Activated T-cell treated with anti-CD3 and anti-CD28 coated beads, Interleukin-2, amount 50 U/mL, for 72 hours (primary cell): ENCODE measurements at places on chromosomes 4 and X. TPM values are rescaled to one million over a fixed set of nuclear protein-coding genes. Genes with fewer than 3 reads are reported as not detected.
A peak's percentile ranks its signal among the peaks of the same experiment; 100 is the strongest.

OTUD6A gene
- total RNA-seq = not detected

- no peak overlapping the region for H3K27ac ChIP-seq
- no peaks in the 10 kb centered on the region for H3K27me3 ChIP-seq
- no peaks in the 10 kb centered on the region for H3K36me3 ChIP-seq
- H3K4me3 ChIP-seq = no peak overlapping the region
These were observed 453.9 kb downstream of the PDHA2 start for GRCh38 chr4:96293806-96294205.

GLUD2 gene
- total RNA-seq = 0.23 TPM

DNA sequence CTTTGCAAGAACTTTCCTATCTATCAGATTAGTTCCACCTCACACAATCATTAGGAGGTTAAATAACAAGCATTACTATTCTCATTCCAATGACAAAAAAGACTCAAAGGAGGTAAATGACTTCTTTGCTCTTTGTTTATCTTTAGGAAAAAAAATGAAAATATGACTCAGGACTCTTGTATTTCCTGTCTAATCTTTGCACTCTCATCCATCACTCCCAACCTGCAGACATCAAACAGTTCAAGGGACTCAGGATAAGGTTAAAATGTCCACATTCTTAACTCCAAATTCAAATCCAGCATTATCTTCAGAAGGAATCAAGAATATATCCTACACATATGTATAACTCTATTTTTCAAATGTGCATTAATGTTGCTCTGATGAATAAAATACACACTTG, 139.6 kb downstream of the UNC5C start:
- no peak for DNase-seq
- no peaks in the 10 kb centered on the region for H3K36me3 ChIP-seq
- H3K4me1 ChIP-seq = no peaks in the 10 kb centered on the region
- H3K4me3 ChIP-seq = no peak overlapping the region

INTS6L gene
- 28.6 TPM for total RNA-seq

MED14 gene
- 47.1 TPM for total RNA-seq

GRCh38 chr4:15006416-15007024, 4.2 kb downstream of the CPEB2 start:
- DNase-seq = no peak
- peaks cover 5% of the 10 kb centered on the region for H3K36me3 ChIP-seq

GRCh38 chr4:1371176-1372165, 24.5 kb downstream of the UVSSA start:
- no peak overlapping the region for H3K27ac ChIP-seq
- peaks cover 4% of the 10 kb centered on the region for H3K36me3 ChIP-seq
- no peak for DNase-seq
- no peak overlapping the region for H3K4me3 ChIP-seq

DNA sequence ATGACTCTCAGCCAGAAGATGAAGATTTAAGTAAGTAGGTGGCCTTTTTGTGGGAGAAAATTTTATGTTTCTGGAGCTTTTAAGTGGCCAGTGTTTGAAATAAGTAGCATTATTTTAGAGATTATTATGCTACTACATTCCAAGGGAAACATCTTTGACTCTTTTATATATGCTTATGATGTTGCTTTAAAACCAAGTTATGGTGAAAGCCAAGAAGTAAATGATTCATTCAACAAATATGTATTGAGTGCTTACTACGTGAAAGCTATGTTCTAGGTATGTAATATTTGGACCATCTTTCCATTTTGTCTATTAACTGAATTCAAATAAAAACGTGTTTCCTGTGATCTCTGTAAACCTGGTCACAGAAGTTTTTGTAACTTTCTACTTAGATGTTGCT, 58.3 kb downstream of the ZFX start:
- DNase-seq = no peak
- H3K4me3 ChIP-seq = no peak overlapping the region
- H3K36me3 ChIP-seq = peaks cover 3% of the 10 kb centered on the region
- peaks cover 21% of the 10 kb centered on the region for H3K4me1 ChIP-seq
- H3K27me3 ChIP-seq = no peaks in the 10 kb centered on the region

DNA sequence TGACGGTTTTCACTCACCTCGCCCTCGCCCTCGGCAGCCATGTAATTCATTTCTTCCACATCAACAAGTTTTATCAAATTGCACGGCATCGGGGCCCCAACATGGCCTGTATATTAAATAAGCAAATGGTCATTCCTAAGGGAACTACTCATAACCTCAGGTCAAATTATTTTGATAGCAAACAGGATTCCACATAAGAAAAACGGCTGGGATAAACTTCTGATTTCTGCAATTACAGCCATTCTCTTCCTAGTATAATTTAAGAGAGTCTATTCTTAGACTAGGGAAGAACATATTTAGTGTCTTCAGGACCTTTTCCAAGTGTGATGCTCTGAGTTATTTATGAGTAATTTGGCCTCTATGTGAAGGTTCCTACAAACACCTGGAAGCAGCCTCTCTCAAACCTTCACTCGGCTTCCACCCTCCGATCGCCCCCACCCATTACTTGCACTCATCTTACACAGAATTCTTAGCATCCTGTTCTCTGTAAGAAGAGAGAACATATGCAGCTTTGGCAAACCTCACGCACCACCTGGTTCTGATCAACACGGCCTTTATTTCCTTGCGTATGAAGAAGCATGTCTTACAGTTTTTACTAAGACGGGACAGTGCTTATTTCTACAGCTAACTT, 29.4 kb upstream of the CENPU start:
- H3K27me3 ChIP-seq = no peaks in the 10 kb centered on the region
- H3K36me3 ChIP-seq = peaks cover 6% of the 10 kb centered on the region
- peaks cover 26% of the 10 kb centered on the region for H3K4me1 ChIP-seq
- no peak overlapping the region for H3K27ac ChIP-seq
- no peak overlapping the region for H3K4me3 ChIP-seq

EVC2 gene
- 2.2 TPM for total RNA-seq

DNA sequence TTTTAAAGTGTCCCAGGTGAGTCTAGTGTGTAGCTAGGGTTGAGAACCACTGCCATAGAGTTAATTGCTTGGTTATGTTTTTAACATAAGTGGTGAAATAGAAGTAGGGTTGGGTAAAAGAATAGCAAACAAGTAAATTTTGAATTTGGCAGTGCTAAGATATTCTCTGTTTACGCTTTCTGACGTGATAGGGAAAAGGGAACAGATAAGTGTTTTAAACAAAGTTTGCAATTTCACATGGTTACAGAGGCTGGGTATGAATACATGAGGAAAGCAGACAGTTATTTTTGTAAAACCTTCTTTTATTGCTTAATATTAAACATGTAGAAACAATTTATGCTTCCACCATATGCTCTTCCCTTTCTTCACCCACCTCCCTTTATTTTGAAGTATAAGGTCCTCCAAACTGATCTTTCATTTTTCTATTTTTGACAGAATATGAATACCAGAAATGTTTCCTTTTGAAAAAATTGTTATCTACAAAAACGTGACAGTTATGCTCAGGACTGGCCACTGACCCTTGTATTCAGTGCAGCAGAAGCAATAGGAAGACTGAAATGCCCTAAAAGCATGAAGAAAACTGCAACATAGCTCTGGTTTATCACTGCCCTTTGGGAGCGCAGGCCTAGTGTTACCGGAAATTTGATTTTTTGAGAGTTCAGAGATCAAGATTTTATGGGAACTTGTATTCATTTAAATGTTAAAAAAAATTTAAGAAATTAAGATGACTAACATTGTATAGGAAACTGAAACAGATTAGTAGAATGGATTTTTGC, 214.4 kb upstream of the ARSJ start:
- H3K27me3 ChIP-seq = peaks cover 4% of the 10 kb centered on the region
- no peak overlapping the region for H3K27ac ChIP-seq
- no peaks in the 10 kb centered on the region for H3K36me3 ChIP-seq

DNA sequence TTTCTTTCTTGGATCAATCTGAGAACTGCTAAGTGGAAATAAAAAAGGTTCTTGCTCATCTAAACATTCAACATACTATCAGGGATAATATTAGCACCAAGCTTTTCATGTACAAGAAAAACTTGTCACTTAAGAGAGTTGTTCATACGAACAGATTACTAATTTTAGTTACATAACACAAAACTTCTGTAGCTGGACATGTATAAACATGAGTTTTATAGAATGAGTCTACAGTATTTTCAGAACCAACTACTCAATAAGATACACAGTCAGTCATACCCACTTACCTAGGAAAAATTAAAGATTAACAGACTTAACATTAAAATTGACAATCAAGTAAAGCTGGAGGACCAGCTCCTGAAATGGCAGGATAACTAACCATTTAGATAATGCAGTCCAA, 540.1 kb upstream of the FAM241A start:
- H3K4me1 ChIP-seq = no peaks in the 10 kb centered on the region
- H3K4me3 ChIP-seq = no peak overlapping the region
- no peak overlapping the region for H3K27ac ChIP-seq
- H3K27me3 ChIP-seq = no peaks in the 10 kb centered on the region

DNA sequence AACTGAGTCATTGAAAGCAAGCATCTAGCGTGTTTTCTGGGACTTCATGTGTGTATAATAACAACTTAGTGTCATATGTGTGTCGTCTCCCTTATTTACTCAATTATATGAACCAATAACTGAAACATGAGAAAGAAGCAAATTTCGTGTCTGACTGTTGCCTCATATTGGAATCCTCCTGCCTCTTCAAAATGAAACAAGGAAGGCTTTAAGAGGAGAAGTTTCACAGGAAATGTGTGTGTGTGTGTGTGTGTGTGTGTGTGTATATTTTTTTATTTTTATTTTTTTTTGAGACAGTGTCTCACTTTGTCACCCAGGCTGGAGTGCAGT, 145.8 kb upstream of the SFRP2 start:
- peaks cover 11% of the 10 kb centered on the region for H3K4me1 ChIP-seq
- no peaks in the 10 kb centered on the region for H3K36me3 ChIP-seq
- peaks cover 69% of the 10 kb centered on the region for H3K27me3 ChIP-seq
- H3K4me3 ChIP-seq = no peak overlapping the region

FGF16 gene
- not detected for total RNA-seq

- H3K36me3 ChIP-seq = no peaks in the 10 kb centered on the region
- H3K4me3 ChIP-seq = peak overlapping the region; percentile 75
- H3K4me1 ChIP-seq = peaks cover 28% of the 10 kb centered on the region
- DNase-seq = no peak
These were observed 133.8 kb downstream of the PALLD start for GRCh38 chr4:168630445-168631187.

GRCh38 chr4:80335226-80335553, 340 bp upstream of the CFAP299 start:
- peaks cover 8% of the 10 kb centered on the region for H3K4me1 ChIP-seq
- H3K36me3 ChIP-seq = no peaks in the 10 kb centered on the region
- peaks cover 10% of the 10 kb centered on the region for H3K27me3 ChIP-seq
- H3K27ac ChIP-seq = no peak overlapping the region

NRK gene
- total RNA-seq = not detected

GRCh38 chrX:13123247-13123856, 78.9 kb upstream of the FAM9C start:
- DNase-seq = no peak
- peaks cover 37% of the 10 kb centered on the region for H3K27me3 ChIP-seq
- H3K4me3 ChIP-seq = peak overlapping the region; percentile 75

GRCh38 chr4:12118651-12119213, 690.0 kb upstream of the HS3ST1 start:
- peaks cover 5% of the 10 kb centered on the region for H3K36me3 ChIP-seq
- no peaks in the 10 kb centered on the region for H3K4me1 ChIP-seq
- H3K27ac ChIP-seq = no peak overlapping the region
- H3K27me3 ChIP-seq = no peaks in the 10 kb centered on the region
- no peak overlapping the region for H3K4me3 ChIP-seq
- no peak for DNase-seq

DNA sequence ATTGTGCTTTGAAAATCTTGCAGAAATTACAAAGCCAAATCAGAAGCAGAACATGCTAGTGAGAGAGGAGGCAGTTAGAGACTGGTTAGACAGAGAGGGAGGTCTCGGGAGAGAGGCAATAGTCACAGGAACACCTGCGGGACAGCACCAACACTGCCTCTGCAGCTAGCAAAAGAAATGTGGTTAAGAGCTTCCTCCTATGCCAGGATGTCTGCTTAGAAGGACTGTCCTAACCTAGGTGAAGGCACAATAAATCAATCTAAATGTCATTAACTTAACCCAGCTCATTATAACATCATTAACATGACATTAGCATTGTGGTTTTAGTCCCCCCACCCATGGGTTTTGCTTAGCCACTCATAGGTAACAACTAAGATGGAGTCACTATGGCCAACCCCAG, 726.7 kb downstream of the PCDH18 start:
- peaks cover 2% of the 10 kb centered on the region for H3K36me3 ChIP-seq
- H3K27ac ChIP-seq = no peak overlapping the region
- DNase-seq = no peak
- no peaks in the 10 kb centered on the region for H3K27me3 ChIP-seq

- no peaks in the 10 kb centered on the region for H3K4me1 ChIP-seq
- no peak overlapping the region for H3K4me3 ChIP-seq
- DNase-seq = no peak
- H3K36me3 ChIP-seq = no peaks in the 10 kb centered on the region
These were observed 392.5 kb downstream of the BCOR start for GRCh38 chrX:39705290-39705689.

RIBC1 gene
- total RNA-seq = 1.8 TPM

CPZ gene
- total RNA-seq = not detected

DNA sequence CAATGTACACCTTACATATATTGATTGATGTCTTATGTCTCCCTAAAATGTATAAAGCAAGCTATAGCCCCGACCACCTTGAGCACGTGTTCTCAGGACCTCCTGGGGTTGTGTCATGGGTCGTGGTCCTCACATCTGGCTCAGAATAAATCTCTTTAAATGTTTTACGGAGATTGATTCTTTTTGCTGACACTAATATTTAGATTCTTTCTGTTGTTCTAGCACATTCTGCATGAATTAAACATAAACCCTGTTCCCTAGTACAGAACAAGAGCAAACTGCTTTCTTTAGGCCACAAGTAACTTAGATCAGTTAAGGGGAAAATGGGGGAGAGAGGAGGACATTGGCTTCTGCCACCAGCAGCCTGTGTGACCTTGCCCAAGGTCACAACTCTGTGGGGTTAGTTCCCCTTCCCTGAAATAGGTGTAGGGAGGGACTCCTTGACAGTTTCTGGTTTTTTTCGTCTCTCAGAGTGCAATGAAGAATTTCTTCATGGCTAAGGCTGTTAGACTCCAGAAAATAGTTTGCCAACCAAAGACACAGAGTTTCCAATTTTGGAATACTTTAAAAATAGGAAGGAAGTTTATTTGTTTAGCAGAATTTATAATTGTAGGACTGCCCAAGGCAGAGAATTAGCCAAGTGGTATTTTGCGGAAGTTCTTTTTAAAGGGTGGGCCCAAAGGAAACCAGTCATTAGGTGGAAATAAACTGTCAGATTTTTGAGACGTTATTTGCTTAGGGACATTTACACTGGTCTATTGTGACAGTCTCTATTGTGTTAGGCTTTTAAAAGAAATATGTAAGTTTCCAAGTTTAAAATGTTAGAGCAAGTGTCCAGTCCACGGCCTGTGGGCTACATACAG, 29.4 kb downstream of the PTTG2 start:
- no peak overlapping the region for H3K4me3 ChIP-seq
- no peak overlapping the region for H3K27ac ChIP-seq
- no peak for DNase-seq
- H3K4me1 ChIP-seq = peaks cover 18% of the 10 kb centered on the region

SSX3 gene
- total RNA-seq = not detected

GRCh38 chr4:14568351-14568750, 433.9 kb upstream of the CPEB2 start:
- no peak overlapping the region for H3K27ac ChIP-seq
- no peak overlapping the region for H3K4me3 ChIP-seq
- no peaks in the 10 kb centered on the region for H3K36me3 ChIP-seq
- H3K27me3 ChIP-seq = no peaks in the 10 kb centered on the region
- H3K4me1 ChIP-seq = no peaks in the 10 kb centered on the region

MSANTD1 gene
- total RNA-seq = 2.4 TPM

GRCh38 chrX:53128097-53128749, 34.3 kb downstream of the KANTR start:
- no peak for DNase-seq
- H3K27ac ChIP-seq = no peak overlapping the region
- H3K36me3 ChIP-seq = peaks cover 2% of the 10 kb centered on the region
- H3K27me3 ChIP-seq = peaks cover 21% of the 10 kb centered on the region
- no peaks in the 10 kb centered on the region for H3K4me1 ChIP-seq
